Ovary (tissue), 10 donors: ENCODE measurements at places on chromosomes 12 and 14. TPM values are rescaled to one million over a fixed set of nuclear protein-coding genes. Genes with fewer than 3 reads are reported as not detected.
A peak's percentile ranks its signal among the peaks of the same experiment; 100 is the strongest.

DNA sequence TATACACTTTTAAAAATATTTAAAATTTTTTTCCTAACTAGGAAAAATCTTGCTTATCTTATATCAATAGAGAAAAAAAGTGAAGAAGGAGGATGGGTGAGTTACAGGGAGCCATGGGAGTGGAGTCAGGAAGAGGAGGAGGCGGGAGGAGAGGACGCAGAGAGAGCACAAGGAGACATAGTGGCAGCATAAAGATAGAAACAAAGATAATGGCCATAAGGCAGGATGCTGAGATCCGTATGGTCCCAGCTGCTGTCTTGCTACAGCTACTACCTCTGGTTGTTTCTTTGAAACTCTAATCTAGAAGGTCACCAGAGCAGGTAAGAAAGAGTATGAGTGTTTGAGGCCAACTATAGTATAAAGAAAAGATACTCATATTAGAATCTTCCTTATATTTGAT, 2.6 kb upstream of the SOX5 start:
- no peak for DNase-seq
- H3K27ac ChIP-seq = no peak overlapping the region
- no peaks in the 10 kb centered on the region for H3K4me1 ChIP-seq
- no peaks in the 10 kb centered on the region for H3K36me3 ChIP-seq
- no peak overlapping the region for H3K4me3 ChIP-seq
- H3K27me3 ChIP-seq = no peaks in the 10 kb centered on the region

The ANKS1B gene
- total RNA-seq = 5.0 TPM

DNA sequence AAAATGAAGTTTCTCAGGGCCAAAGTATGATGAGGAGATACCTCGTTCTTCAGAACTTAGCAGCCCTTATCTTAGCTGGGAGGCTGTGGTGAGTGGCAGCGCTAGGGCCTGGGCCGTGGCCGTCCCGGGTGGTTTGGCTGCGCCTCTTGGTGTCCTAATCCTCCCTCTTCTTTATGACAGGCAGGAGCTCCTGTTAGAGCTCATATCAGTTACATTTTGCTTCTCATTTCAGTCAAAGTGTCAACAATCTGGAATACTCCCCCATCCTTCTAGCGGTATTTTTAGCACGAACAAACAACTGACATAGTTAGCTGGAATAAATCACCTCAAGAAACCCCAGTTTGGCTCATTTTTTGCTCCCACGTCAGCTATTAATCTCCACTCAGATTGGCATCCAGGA, 188.8 kb downstream of the TTC7B start:
- H3K27me3 ChIP-seq = no peaks in the 10 kb centered on the region
- H3K4me3 ChIP-seq = no peak overlapping the region

DNA sequence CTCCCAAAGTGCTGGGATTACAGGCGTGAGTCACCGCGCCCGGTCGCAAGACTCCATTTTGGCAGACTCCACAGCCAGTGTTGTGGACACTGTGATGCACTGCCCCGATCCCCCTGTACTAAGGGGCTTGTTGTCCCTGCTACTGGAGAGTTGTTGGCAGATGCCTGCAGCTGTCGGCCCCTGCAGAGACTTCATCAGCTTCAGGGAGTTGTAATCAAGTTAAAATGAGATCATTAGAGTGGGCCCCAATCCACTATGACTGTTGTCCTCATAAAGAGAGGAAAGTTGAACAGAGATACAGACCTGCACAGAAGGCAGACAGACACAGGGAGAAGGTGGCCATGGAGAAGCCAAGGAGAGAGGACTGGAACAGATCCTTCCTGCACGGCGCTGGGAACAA, 23.7 kb upstream of the TUBA1A start:
- H3K27ac ChIP-seq = no peak overlapping the region
- no peaks in the 10 kb centered on the region for H3K36me3 ChIP-seq
- DNase-seq = peak; percentile 12

DNA sequence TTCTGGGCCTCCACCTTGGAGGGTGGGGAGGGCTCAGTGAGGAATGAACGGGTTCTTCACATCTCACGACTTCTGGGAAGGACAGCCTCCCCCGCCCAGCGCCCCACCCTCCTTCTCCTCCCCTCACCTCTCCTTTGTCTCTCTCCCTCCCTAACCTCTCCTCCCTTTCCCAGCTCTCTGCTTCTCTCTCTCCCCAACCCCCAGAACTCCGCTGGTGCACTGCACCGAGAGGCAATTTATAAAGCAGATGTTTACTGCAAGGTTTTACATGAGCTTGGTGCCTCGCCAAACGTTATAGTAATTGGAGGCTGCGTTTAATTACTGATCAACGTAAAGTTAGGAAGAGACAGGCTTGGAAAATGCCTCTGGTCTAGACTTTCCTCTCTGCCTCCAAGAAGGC, 42.9 kb upstream of the FAM222A start:
- no peak for DNase-seq
- H3K27ac ChIP-seq = no peak overlapping the region
- no peak overlapping the region for H3K4me3 ChIP-seq

The GPX2 gene
- not detected for total RNA-seq

The TAOK3 gene
- total RNA-seq = 23.0 TPM

DNA sequence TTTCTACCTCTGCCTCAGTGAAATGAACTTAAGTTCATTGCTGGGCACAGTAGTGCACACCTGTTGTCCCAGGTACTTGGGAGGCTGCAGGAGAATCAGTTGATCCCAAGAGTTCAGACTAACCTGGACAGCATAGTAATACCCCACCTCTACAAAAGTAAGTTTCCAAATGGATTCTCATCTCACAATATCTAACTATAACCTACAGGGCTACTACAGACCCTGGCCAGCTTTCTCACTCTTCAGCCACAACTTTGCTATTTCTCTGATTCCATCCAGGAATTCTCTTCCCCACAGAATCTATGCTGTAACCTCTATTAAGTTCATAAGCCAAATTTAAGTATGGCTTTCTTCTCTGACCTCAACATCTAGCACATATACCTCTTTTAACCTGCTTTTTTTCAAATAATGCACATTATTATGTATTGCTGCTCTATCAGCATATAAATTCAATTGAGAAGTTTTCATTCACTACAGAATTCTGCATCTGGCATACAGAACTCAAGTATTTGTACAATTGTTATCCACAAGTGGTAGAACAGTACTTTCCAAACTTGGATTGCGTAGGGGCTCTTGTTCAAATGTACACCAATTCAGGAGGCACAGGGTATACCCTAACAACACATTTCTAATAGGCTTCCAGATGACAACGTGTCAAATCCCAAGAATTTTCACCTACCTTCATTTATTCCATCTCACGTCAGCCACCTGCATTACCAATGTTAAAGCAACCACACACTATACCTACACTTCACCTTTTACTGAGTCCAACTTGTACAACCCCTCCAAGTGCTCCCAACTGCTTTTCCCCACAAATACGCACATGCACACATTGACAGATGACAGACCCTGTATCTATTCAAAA, 3.8 kb downstream of the RPS29 start:
- peaks cover 6% of the 10 kb centered on the region for H3K4me1 ChIP-seq
- H3K27ac ChIP-seq = no peak overlapping the region
- DNase-seq = no peak
- no peak overlapping the region for H3K4me3 ChIP-seq

DNA sequence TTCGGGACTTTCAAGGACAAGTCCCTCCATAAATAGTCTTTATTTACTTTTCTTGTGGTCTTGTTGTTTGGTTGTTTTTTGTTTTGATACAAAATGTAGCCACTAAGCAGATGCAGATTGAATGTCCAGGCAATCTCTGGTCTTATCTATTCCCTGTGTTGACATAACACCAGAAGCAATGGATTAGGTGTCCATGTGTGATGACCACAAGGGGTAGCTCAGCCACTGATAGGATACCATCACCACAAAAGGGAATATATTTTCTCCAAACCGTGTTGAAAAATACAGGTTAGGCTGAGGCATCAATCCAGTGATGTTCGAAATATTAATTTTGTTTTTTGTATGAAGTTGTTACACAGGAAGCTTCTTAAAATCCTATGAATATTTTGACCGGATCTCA, 196.3 kb downstream of the EPS8 start:
- H3K27me3 ChIP-seq = no peaks in the 10 kb centered on the region
- no peak overlapping the region for H3K4me3 ChIP-seq
- peaks cover 3% of the 10 kb centered on the region for H3K4me1 ChIP-seq
- H3K36me3 ChIP-seq = no peaks in the 10 kb centered on the region

DNA sequence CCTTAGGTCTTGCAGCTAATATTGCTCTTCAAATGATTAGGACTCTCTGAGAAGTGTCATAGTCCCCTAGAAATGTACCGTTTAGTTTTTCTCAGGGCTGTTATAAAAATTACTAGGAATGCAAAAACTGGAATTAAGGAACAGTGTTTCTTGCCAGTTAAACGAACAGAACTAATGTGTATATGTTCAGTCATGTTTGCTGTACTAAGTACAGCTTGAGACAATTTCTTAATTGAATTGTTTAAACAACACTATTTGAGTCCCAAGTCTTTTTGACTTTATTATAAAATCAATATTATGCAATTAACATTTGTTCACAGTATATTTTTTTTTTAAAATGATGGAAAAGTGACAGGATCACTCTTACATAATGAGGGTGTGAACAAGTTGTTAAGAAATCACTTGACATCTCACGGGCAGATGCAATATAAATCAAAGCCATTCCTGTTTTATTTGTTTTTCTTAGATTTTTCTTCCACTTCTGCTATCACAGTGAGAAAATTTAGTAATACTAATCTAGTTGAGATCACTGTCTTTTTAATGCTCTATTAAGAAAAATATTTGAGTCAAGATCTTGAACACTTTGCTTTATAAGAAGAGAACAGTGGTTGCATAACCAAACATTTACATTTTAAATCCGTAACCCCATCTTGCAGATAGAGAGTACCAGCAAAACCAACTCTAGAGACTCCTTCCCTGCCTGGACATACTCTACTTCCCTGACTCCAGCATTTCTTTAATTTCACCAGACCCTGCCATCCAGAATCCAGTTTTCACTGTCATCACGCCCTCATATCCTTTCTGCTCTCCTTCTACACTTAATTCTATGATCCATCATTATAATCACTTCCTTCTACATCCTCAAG, 140.7 kb upstream of the KITLG start:
- no peak overlapping the region for H3K4me3 ChIP-seq
- H3K27ac ChIP-seq = no peak overlapping the region
- H3K4me1 ChIP-seq = no peaks in the 10 kb centered on the region
- no peaks in the 10 kb centered on the region for H3K36me3 ChIP-seq
- DNase-seq = no peak

DNA sequence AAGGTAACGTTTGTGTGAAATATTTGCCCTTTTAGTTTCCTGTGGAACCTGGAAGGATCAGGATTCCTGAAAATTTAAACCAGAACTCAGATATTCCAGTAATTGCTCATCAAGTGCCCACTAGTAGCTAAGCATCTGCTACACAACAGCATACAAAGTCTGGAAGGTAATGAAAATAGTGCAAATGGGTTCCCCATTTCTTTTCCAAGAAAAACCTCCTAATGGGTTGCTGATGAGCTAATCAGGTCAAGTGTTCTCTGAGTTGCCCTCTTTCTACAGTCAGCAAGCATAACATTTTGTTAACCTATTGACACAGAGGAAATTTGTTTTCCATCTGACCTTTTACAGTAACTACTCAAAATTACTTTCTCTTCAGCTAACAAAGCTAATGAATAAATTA, 83.6 kb upstream of the PMCH start:
- no peaks in the 10 kb centered on the region for H3K36me3 ChIP-seq
- H3K27me3 ChIP-seq = no peaks in the 10 kb centered on the region
- DNase-seq = no peak
- H3K4me3 ChIP-seq = no peak overlapping the region
- no peak overlapping the region for H3K27ac ChIP-seq
- no peaks in the 10 kb centered on the region for H3K4me1 ChIP-seq

- no peak for DNase-seq
- H3K4me1 ChIP-seq = no peaks in the 10 kb centered on the region
These were observed 250.3 kb downstream of the SYT1 start for GRCh38 chr12:79114896-79115295.

GRCh38 chr14:74630881-74631690, 19.0 kb upstream of the LTBP2 start:
- no peaks in the 10 kb centered on the region for H3K27me3 ChIP-seq
- peaks cover 6% of the 10 kb centered on the region for H3K4me1 ChIP-seq
- H3K27ac ChIP-seq = peak overlapping the region; percentile 44
- no peak overlapping the region for H3K4me3 ChIP-seq

The KCNJ8 gene
- 13.0 TPM for total RNA-seq

GRCh38 chr14:88911809-88912208, 87.4 kb downstream of the TTC8 start:
- no peak for DNase-seq
- H3K36me3 ChIP-seq = no peaks in the 10 kb centered on the region
- H3K4me3 ChIP-seq = no peak overlapping the region
- H3K4me1 ChIP-seq = no peaks in the 10 kb centered on the region
- no peak overlapping the region for H3K27ac ChIP-seq

The AHNAK2 gene
- total RNA-seq = 3.5 TPM

The HHIPL1 gene
- total RNA-seq = 0.48 TPM

The GALNT6 gene
- 1.4 TPM for total RNA-seq

The KRT3 gene
- not detected for total RNA-seq

DNA sequence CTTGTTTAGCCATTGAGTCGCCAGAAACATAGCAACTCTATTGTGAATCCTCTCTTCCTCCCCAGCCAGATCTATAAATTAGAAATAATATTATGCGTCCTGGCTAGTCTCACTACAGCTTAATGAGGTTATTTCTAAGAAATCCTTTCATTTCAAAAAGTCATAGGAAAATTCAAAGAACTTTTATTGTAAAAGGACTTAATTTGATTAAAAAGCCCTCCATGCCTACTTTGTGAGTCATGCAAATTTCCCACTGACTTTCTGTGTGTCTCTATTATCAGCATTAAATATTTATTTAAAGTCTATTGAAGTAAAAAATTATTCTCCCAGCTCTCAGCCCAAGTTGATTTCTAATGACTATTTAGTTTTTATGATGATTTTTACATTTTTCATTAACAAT, 160.7 kb downstream of the PHLDA1 start:
- H3K4me1 ChIP-seq = no peaks in the 10 kb centered on the region
- H3K27ac ChIP-seq = no peak overlapping the region
- H3K27me3 ChIP-seq = no peaks in the 10 kb centered on the region
- no peak overlapping the region for H3K4me3 ChIP-seq
- no peaks in the 10 kb centered on the region for H3K36me3 ChIP-seq

The CABP1 gene
- total RNA-seq = 1.0 TPM

GRCh38 chr12:101078536-101079285, 131.3 kb downstream of the SLC5A8 start:
- no peaks in the 10 kb centered on the region for H3K36me3 ChIP-seq
- H3K4me1 ChIP-seq = peaks cover 10% of the 10 kb centered on the region
- no peaks in the 10 kb centered on the region for H3K27me3 ChIP-seq
- no peak for DNase-seq
- H3K4me3 ChIP-seq = no peak overlapping the region

The TOMM20L gene
- not detected for total RNA-seq

The BEGAIN gene
- 5.4 TPM for total RNA-seq

DNA sequence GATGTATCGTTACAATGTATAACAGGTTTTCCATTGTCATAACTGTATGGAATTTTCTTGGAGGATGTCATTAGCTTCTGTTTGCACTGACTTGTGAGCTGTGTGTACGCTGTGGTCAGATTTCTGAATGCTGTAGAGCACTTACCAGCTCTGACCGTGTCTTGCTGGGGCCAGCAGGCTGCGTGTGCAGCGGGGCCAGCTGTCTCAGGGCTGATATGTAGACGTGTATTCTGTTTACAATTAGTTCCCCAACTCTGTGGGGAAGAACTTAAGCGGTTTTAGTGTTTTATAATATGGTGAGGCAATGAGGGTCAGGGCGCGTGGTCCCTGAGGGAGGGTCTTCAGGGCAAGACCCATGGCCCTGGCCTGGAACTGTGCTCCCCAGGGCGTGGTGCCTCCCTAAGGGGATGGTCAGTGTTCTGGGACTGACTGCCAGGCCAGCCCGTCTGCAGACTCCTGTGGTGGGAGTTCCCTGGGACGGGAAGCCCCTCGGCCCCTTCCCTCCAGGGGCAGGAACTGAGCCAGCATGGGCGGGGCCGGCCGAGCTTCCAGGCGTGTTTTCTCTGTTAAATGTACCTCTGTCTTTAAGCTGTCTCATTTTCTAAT, 18.7 kb downstream of the XRCC3 start:
- H3K27ac ChIP-seq = no peak overlapping the region
- no peaks in the 10 kb centered on the region for H3K27me3 ChIP-seq
- peaks cover 22% of the 10 kb centered on the region for H3K4me1 ChIP-seq
- H3K36me3 ChIP-seq = no peaks in the 10 kb centered on the region
